ENCODE measurements at places on chromosomes 5 and 9.
A peak's percentile ranks its signal among the peaks of the same experiment; 100 is the strongest.

- no peak for DNase-seq
Observed at GRCh38 chr5:42749020-42749419, 7.6 kb upstream of the CCDC152 start.

GRCh38 chr9:93089481-93089991 lies 6.5 kb upstream of the CARD19 start:
- no peak for DNase-seq

- DNase-seq = no peak
Observed at GRCh38 chr9:113311961-113312360, 8.8 kb upstream of the RNF183 start.

- no peak for DNase-seq
Observed at GRCh38 chr9:27059412-27059811, 49.6 kb upstream of the TEK start.

GRCh38 chr9:105459336-105459735 lies 11.5 kb downstream of the FSD1L start:
- DNase-seq = no peak

DNA sequence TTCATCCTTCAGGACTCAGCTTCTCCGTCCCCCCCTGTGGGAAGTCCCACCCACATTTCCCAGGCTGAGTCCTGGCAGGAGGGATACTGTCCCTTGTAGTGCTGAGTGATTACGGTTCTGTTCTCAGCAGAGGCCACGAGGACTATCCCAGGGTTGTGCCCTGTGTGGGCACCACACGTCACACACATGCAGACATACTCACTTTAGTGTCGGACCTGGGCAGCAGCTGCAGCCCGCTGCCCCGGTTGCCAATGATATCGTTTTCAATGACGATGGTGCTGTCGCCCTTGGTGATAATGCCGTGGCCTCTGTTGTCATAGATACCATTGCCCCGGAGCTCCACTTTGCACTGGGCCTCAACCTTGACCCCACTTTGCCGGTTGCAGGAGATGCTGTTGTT lies 32.2 kb downstream of the POLR1E start:
- DNase-seq = no peak

DNA sequence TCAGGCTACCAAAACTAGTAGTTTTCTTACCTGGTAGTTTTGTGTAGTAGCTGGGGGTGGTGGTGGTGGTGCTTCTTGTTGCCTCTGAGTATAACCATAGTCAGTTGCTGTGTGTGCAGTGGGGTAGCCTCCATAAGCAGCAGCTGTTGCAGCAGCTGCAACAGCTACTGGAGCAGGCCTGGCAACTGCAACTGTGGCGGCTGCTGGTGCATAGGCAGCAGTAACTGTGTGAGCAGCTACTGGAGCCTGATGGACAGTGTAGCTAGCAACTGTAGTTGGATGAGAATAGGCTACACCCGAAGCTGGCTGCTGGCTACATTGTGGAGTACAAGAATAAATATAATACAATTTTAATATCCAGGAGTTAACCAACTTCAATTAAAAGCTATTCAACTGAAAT lies 24.7 kb downstream of the ZFR start:
- peak; percentile 15 for DNase-seq

DNA sequence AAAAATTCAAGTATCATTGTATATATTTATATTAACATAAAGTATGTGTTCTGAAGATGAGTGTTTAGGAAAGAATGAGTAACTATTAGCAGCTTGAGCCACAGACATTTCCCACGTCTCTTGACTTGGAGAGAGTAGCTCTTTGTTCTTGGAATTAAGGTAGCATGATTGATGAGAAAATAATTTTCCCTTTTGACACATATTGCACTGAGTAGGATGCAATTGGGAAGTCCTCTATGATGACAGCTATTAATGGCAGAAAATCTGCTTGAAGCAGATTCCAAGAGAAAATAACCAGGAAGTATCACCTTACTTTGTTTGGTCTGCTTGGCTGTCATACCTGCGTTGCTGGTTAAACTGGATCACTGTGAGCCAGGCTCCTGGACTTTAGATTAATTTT lies 204.8 kb downstream of the TLE4 start:
- DNase-seq = no peak

- DNase-seq = no peak
Observed at GRCh38 chr9:130610862-130611707, 31.7 kb downstream of the FUBP3 start.

DNA sequence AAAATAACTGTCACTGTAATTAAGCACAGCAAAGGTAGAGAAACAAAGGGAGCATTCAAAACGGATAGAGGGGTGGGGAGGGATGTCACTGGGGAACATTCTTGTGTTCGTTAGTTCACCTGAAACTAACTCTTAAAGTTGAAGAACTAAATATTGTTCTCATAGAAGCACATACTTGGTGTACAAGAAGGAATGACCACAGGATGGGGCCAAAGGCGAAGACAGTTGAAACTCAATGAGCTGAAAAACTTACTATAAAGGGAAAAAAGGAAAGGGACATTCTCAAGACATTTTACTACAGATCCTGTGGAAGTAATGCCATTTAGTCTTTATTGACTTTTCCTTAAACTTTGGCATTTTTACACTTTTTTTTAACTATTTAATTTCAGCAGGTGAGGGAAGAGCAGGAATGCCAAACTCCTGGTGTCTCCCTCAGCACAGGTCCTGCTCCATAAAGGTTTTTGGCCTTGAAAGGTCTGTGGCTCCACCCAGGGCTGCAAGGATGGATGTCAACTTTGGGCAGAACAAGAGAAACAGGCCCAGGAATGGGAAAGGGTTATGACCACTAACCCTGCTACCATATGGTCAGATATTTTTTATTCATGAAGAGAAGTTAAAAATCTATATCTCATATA lies 197.6 kb upstream of the RASA1 start:
- peak; percentile 80 for DNase-seq

- DNase-seq = no peak
Observed at GRCh38 chr9:20237686-20238085, 384.6 kb downstream of the MLLT3 start.

GRCh38 chr5:14771972-14772371 lies 99.6 kb downstream of the ANKH start:
- DNase-seq = no peak

DNA sequence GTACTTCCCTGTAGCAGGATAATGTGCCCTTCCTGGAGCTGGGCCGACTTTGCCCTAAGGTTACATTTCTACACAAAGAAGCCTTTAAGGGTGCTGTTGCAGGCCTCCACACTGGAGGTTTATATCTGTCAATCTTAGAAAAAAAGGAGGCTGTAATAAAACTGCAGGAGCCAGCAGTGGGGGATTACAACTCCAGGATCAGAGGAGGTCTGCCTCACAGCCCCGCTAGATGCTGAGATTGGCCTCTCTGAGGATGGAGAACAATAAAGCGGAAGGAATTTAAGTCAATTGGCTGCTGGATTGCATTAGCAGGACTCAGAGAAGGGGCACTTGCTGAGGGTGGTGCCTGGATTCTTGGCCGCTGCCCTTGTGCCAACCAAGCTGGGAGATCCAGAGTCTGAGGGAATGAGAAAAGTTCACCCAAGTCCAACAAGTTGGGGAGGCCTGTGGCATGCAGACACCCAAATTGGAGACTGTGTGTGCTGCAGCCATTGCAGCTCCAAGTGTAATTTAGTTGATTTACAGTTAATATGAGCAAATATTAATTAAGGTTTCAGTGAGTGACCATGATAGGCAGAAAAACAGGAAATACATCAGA lies 99.0 kb upstream of the SSBP2 start:
- DNase-seq = no peak

GRCh38 chr5:1037671-1038416 lies 29.2 kb downstream of the NKD2 start:
- no peak for DNase-seq

DNA sequence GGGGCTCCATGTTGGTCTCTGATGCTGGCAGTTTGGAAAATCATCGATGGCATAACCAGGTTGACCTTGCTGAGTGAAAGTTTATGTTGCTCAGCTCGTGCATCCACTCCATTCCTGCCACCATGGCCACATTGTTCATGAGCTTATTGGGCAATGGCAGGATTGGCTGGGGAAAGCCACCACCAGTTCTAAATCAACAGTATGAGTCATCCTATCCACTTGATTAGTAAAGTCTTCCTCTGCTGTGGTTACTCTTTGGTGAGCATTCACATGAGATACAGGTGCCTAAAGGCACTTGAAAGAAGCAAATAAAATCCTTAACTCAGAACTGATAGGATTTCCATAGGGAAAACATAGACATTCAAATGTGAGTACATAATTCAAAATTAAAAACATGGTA lies 131.8 kb upstream of the FBN2 start:
- no peak for DNase-seq

DNA sequence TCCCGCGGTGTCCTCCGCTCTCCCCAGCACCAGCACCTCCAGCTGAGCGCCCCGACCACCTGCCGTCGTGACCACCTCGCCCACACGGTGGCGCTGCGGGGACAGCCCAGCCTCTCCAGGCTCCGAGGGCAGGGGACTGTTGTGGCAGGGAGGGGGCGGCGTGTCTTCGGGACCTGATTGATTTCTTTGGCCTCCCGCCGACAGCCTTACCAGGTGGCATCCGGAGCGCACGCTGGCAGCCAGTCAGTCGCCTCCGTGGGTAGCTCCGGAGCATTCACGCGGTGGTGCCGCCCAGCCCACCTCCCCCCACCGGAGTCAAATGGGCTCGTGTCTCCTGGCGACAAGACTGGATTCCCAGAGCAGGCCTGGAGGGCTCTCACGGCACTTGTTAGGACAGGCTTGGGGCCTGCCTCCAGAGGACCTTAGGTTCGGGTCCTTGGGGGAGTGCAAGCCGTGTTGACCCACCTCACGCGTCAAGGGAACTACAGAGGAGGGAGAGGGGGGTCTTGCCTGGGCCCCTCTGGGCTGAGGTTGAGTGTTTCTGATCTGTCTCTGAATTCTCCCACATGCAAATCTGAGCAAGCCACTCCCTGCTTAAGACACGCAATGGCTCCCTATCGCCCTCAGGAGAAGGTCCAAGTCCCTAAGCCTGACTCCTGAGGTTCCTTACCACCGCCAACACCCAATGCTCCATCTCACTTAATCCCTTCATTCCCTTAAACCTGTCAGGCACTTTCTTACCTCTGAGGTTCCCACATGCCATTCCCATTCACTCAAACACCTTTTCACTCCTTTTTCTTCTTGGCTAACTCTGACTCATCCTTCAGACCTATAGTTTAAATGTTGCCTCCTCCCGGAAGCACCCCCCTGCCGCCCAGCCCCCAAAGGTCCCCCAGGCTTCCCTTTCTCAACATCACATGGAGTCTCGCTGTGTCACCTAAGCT lies 51.2 kb upstream of the GGTA1 start:
- DNase-seq = peak; percentile 78

- peak; percentile 51 for DNase-seq
Observed at GRCh38 chr5:159965031-159965837, 43.7 kb upstream of the TTC1 start.

GRCh38 chr9:111966124-111966723 lies 69.6 kb downstream of the UGCG start:
- DNase-seq = no peak

GRCh38 chr9:130835441-130836298 lies 616 bp downstream of the ABL1 start:
- DNase-seq = peak; percentile 51

- no peak for DNase-seq
Observed at GRCh38 chr9:7756088-7756487, 43.5 kb downstream of the DMAC1 start.

GRCh38 chr5:83118471-83118870 lies 41.1 kb downstream of the XRCC4 start:
- DNase-seq = no peak

- DNase-seq = no peak
Observed at GRCh38 chr9:124210697-124211096, 47.1 kb upstream of the NEK6 start.

- DNase-seq = no peak
Observed at GRCh38 chr5:37208883-37209797, 40.0 kb downstream of the CPLANE1 start.
